Right atrium auricular region (tissue), 2 donors: ENCODE measurements at places on chromosomes 6 and 20. TPM values are rescaled to one million over a fixed set of nuclear protein-coding genes. Genes with fewer than 3 reads are reported as not detected.
A peak's percentile ranks its signal among the peaks of the same experiment; 100 is the strongest.

DNA sequence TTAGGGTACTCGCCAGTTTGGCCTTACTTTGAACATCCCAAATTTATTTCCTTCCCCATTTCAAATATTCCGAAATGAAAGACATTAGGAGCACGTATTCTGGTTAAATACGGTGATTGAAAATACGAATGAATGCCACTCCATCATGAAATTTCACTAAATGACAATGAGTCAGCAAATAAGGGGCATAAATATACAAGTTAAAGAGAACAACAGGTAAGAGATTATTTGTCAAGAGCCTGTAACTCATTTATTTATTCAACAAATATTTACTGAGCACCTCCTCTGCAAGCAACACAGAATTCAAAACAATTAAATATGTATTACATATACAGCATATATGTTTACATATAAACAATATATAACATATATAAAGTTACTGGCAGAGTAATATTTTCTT is 44.8 kb downstream of the MYB start:
- H3K36me3 ChIP-seq, result no peaks in the 10 kb centered on the region
- H3K4me1 ChIP-seq, result no peaks in the 10 kb centered on the region
- DNase-seq, result no peak
- H3K27me3 ChIP-seq, result no peaks in the 10 kb centered on the region
- H3K27ac ChIP-seq, result no peak overlapping the region
- H3K4me3 ChIP-seq, result no peak overlapping the region

DNA sequence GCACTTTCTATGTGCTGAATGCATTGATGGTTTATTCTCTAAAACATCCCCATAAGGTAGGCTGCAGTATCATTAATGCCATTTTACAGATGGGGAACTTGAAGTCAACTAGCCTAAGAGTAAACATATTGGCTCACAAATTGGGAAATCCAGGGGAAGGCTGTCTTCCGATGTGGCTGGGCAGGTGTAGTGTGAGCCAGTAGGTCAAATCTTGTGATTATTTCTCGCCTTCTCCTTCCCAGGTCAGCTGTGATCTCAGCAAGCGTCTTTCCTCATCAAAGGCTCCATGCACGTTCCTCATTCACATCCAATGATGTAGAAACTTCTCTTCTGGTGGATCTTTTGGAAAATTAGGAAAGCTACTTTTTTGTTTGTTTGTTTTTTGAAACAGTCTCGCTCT is 94.1 kb upstream of the SHLD1 start:
- no peaks in the 10 kb centered on the region for H3K36me3 ChIP-seq
- no peak overlapping the region for H3K27ac ChIP-seq
- H3K4me1 ChIP-seq, result no peaks in the 10 kb centered on the region

TMEM244 gene
- not detected for total RNA-seq

DNA sequence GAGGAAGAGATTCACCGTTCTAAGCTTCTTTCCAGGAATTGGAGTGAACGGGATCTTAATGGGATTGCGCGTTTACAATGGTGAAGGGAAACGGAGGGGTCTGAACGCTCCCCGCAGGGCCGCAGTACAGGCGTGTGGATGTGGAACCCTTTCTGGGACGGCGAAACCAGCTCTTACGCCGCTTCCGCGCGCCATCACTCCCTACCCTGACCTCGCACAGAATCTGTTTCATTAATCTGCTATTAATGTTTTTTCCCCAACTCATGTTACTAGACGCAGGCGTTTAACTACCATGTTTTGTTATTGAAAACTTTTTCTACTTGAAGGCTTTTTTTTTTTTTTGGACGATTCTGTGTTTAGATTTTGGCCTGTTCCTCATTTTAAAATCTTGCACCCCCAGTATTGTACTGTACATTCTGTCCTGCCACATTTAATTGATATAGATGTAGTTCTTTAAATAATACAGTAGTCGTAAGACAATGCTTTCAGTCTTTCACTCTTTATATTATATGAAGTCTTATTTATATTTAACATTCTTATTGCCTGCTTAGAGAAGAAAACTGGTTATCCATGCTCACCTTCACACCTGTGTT is 696 bp upstream of the SUPT3H start:
- no peak for DNase-seq
- H3K4me3 ChIP-seq, result peak overlapping the region; percentile 85
- no peaks in the 10 kb centered on the region for H3K4me1 ChIP-seq
- H3K27ac ChIP-seq, result peak overlapping the region; percentile 92
- no peaks in the 10 kb centered on the region for H3K27me3 ChIP-seq

RIPOR3 gene
- total RNA-seq, result 2.9 TPM

DNA sequence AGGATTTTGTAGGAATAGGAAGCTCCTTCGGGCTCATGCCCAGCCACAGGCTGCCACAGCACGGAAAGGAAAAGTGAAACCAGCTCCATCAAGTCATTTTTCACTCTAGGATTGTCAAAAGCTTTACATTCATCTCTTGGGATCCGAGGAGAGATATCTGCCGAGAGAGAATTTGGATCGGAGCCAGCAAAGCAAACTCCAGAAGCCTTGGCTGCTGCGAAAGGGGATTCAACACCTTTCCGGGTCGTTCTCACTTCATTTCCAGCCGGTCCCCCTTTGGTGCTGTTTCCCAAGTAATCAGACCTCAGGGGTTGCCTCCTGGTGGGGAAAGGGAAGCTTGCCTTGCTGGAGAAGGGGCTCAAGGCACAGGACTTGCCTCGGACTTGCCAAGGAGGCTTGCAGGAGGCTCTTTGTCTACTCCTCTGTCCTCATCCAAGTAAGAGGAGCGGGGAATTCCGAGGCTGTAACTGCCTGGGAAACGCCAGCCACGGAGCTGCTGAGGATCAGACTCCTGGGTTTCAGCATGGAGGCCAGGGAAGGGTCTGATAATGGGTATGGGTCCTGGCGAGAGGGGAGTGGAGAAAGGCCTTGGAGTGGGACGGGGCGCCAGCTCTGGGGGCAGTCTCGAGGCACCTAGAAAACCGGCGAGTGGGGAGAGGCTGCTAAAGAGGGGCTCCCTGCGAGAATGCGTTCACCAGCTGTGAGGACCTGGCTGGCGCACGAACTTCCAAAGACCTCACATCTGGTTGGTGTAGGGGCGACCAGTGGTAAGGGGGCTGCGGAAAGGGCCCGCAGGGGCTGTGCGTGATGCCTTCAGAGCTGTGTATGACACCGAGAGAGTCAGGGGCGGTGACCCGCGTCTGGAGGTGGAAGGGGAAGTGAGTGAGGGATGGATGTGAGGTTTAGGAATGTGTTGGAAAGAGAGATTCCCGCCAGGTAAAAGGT is 702 bp downstream of the ETV7 start:
- no peaks in the 10 kb centered on the region for H3K27me3 ChIP-seq
- no peaks in the 10 kb centered on the region for H3K36me3 ChIP-seq
- no peak for DNase-seq
- peak overlapping the region; percentile 41 for H3K4me3 ChIP-seq
- peak overlapping the region; percentile 35 for H3K27ac ChIP-seq

VSTM2L gene
- 97.4 TPM for total RNA-seq

GRCh38 chr6:151239603-151240035 is at the start of gene AKAP12:
Gene AKAP12 (plus strand): TSS chr6:151239967. CDS start chr6:151240563, 596 bp downstream.
- DNase-seq, result peak; percentile 64
- no peaks in the 10 kb centered on the region for H3K27me3 ChIP-seq
- peaks cover 6% of the 10 kb centered on the region for H3K4me1 ChIP-seq
- H3K36me3 ChIP-seq, result no peaks in the 10 kb centered on the region

GRCh38 chr20:16749573-16749972 is 1.4 kb downstream of the OTOR start:
- no peaks in the 10 kb centered on the region for H3K27me3 ChIP-seq
- no peak overlapping the region for H3K4me3 ChIP-seq
- no peak for DNase-seq
- no peak overlapping the region for H3K27ac ChIP-seq

DNA sequence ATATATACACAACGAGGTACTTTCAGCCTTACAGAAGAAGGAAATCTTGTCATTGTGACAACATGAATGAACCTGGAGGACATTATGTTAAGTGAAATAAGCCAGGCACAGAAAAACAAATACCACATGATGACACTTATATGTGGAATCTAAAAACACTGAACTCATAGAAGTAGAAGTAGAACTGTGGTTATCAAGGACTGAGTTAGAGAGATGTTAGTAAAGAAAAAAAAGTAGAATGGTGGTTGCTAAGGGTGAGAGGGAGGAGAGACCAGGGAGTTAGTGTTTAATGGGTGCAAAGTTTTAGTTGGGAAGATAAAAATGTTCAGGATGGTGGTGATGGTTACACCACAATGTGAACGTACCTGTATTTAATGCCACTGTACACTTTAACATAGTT is 4.8 kb upstream of the STX11 start:
- no peak overlapping the region for H3K4me3 ChIP-seq
- no peaks in the 10 kb centered on the region for H3K4me1 ChIP-seq
- no peaks in the 10 kb centered on the region for H3K36me3 ChIP-seq
- DNase-seq, result no peak
- no peaks in the 10 kb centered on the region for H3K27me3 ChIP-seq

DNA sequence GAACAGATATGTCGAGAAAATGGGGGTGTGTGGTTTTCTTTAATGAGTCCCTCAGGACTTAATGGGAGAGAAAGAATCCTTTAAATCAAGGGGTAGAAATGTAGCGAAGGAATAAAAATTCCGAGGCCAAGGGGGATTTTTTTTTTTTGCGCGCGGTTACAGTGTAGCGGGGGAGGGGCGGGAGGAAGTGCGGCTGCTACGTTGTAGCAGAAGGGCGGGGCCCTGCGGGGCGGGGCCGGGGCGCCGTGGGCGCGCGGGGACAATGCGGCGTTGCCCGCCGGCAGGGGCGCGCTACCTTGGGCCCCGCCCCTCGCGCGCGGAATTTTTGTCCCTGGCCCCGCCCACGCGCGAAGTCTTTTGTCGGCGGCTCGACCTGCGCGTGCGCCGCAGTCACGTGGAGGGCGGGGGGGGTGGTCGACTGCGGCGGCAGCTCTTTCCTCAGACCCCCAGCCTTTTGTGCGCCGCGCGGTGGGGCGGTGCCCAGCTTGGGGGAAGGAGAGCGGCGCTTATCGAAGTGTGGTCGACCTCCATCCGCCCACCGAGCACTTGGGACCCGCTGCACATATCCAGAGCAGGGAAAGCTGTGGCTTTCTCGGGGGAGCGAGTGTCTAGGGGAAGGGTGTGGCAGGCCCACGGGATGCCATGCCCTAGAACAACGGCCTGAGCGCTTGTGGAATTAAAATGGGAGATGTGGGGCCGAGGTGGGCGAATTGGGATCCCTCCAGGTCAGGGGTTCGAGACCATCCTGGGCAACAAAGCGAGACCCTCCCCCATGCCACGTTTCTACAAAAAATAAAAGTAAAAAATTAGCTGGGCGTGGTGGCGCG is 1.3 kb downstream of the TUBB start:
- peak overlapping the region; percentile 85 for H3K4me3 ChIP-seq
- peak overlapping the region; percentile 92 for H3K27ac ChIP-seq
- H3K27me3 ChIP-seq, result no peaks in the 10 kb centered on the region
- H3K4me1 ChIP-seq, result no peaks in the 10 kb centered on the region
- DNase-seq, result peak; percentile 87

DNA sequence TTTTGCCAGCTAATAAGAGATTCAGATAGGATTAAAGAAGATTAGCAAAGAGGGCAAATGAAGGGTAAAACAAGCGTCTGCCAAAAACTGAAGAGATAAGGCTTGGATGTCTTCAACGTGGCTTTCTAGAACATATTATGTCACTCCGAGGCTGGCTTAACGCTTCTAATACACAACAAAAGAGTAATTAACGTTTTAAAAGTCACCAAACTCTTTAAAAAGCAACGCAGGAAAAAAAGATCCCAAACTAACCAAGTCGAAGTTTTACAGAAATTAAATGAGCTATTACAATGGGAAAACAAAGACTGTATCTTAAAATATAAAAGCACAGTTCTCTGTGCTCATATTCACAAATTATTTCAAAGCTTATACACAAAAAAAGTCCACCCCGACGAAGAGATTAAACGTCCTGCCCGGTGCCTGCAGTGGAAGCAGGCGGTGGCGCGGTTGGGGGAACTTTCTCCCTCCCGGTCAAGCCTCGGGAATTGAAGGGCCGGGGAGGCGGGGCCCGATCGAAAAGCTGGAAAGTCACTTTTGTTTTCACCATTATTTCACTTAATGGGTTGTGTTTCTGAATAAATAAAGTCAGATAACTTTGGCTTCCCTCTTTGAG is 1.2 kb downstream of the MAK start:
- no peaks in the 10 kb centered on the region for H3K27me3 ChIP-seq
- H3K4me1 ChIP-seq, result peaks cover 15% of the 10 kb centered on the region
- peak overlapping the region; percentile 49 for H3K4me3 ChIP-seq
- no peak overlapping the region for H3K27ac ChIP-seq
- DNase-seq, result no peak
- H3K36me3 ChIP-seq, result no peaks in the 10 kb centered on the region

DNA sequence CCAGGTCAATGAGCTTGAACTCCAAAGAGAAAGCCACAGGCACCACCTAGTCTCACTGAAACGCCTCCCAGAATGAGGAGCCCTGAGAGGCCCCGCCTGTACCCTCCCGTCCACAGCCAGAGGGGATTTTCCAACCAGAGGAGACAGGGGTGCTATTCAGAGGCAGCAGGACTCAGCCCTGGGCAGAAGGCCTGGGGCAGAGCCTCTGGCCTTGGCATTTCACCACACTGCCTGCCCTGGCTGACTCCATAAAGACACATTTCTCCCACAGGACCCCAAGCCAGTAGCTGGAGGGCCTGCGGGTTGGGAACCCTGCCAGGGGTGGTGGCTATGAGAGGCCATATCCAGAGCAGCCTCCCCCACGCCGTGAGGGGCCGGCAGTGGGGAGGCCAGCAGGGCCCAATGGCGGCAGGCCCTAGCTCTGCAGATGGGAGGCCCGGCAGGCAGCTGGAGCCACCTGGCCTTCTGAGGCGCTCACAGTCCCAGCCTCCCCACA is 159.3 kb downstream of the PREX1 start:
- no peaks in the 10 kb centered on the region for H3K36me3 ChIP-seq
- no peaks in the 10 kb centered on the region for H3K27me3 ChIP-seq

- peak overlapping the region; percentile 94 for H3K27ac ChIP-seq
- H3K4me1 ChIP-seq, result peaks cover 31% of the 10 kb centered on the region
- H3K27me3 ChIP-seq, result no peaks in the 10 kb centered on the region
- H3K36me3 ChIP-seq, result no peaks in the 10 kb centered on the region
- no peak for DNase-seq
- H3K4me3 ChIP-seq, result peak overlapping the region; percentile 88
Observed at GRCh38 chr6:15246666-15247499, 1.0 kb downstream of the JARID2 start.
